Ovary (tissue), 10 donors: ENCODE measurements at places on chromosomes 7 and 10. TPM values are rescaled to one million over a fixed set of nuclear protein-coding genes. Genes with fewer than 3 reads are reported as not detected.

The CTTNBP2 gene
- 10.7 TPM for total RNA-seq

The DRGX gene
- total RNA-seq: not detected

DNA sequence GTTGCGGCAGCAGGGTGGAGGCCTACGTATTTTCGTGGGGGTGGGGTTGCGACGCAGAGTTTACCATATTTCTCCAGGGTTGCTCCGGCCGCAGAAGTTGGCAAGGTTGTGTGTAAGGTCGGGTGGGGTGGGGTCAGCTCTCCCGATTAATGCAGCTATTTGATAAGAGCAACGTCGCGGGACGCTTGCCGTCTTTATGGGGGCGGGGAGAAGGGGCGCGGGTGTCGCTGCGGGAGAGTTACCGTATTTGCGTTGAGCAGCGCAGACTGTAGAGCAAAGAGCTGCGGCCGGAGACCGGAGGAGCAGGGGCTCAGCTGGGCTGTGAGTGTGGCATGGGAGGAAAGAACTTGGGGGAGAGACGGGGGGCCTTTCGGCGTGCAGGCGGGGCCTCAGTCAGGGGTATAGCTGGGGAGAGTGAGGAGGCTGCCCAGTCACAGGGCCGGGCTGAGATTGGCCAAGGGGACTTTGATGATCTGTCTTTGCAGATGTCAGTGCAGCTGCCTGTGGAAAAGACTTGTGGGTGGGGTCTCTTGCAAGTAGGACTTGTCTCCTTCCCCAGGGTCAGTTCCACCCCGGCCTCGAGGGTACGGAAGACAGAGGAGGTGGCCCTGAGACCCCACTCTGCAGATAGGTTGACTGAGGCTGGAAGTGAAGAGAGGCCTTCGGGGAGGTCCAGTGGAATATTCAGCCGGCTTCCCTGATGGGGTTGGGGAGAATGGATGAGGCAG lies 26.6 kb downstream of the ZNF775 start:
- no peaks in the 10 kb centered on the region for H3K36me3 ChIP-seq
- no peak for DNase-seq
- peak overlapping the region; percentile 90 for H3K27ac ChIP-seq

DNA sequence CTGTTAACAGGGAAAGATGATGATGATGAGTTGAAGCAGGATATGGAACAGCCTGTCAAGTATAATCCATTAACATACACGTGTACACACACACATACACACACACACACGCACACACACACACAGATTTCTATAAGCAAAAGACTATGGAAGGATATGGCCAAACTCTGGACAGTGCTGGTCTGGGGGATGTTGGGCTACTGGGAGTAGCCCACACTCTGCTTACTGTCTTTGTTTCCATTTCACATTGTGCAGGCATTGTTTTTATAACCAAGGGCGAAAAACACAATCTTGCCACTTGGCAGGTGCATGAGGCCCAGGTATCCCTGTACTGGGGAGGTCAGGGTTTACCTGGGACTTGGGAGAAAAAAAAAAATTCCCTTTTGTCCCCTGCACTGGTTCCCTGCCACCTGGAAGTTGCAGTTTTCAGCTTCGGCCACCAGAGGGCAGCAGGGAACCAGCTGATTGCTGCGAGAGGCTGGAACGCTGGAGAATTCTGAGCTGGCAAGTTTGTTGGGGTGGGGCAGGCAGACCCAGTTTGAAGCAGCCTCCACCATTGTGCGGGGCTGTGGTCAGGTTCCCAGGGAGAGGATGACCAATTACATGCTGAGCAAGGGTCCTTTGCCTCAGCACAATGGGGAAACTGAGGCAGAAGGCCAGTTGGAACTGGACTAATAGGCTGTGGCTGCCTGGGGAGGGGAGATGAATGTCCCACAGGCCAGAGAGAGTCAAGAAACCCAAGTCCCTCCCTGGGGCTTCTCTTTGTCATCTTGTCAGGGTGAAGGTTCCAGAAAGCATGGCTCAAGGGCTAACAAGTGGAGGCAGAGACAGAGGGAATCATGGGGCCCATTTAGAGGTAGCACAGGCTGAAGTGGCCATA lies 27.3 kb downstream of the PPIF start:
- H3K36me3 ChIP-seq: no peaks in the 10 kb centered on the region
- peak; percentile 84 for DNase-seq
- H3K4me3 ChIP-seq: no peak overlapping the region
- H3K27ac ChIP-seq: no peak overlapping the region

DNA sequence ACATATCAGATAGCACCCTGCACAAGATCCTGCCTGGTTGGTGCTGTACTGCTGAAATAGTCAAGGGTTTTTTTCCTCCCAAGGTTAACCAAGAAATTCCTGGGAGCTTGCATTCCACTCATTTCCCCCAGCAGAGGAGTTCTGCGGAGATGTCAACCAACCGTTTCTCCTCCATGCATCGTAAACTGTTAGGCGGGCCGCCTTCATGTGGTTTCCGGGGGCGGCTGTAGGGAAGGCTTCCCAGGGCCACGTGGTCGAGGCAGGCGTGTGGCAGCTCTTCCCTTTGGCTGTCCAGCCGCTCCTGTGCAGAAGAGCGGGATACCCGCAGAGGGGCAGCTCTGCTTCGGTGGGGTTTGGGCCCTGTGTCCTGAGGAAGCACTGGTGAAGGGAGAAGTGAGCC lies 113.7 kb downstream of the RGS10 start:
- H3K27ac ChIP-seq: no peak overlapping the region
- H3K4me1 ChIP-seq: peaks cover 5% of the 10 kb centered on the region
- DNase-seq: no peak
- no peaks in the 10 kb centered on the region for H3K36me3 ChIP-seq
- no peaks in the 10 kb centered on the region for H3K27me3 ChIP-seq

DNA sequence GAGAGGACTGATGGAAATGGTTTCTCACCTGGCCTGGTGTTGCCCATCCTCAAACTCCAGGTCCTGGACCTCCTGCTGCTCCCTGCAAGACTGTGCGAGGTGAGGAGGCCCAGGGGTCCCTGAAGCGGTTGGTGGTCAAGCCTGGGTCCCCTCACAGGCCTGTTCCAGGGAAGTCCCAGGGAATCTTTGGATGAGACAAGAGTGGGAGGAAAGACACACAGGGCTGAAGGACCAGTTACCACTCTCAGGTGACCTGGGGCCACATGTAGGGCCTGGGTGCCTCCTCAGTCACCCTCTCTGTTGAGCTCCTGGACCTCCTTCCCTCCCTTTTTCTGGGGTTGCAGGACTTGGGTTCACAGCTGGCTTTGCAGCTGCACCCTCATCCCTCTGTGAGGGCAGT lies 42.6 kb upstream of the CXCL12 start:
- no peaks in the 10 kb centered on the region for H3K4me1 ChIP-seq
- H3K4me3 ChIP-seq: no peak overlapping the region
- no peaks in the 10 kb centered on the region for H3K36me3 ChIP-seq
- H3K27ac ChIP-seq: no peak overlapping the region
- H3K27me3 ChIP-seq: no peaks in the 10 kb centered on the region

- H3K27me3 ChIP-seq: no peaks in the 10 kb centered on the region
- no peak overlapping the region for H3K4me3 ChIP-seq
- peak; percentile 38 for DNase-seq
- no peaks in the 10 kb centered on the region for H3K36me3 ChIP-seq
- H3K27ac ChIP-seq: no peak overlapping the region
These were observed 2.8 kb upstream of the BCL7B start for GRCh38 chr7:73560109-73560835.

The SLC29A4 gene
- total RNA-seq: 1.1 TPM

The ATG9B gene
- total RNA-seq: 0.40 TPM

The OPALIN gene
- total RNA-seq: not detected

GRCh38 chr10:103917302-103918052 lies 507 bp downstream of the STN1 start:
- H3K27me3 ChIP-seq: no peaks in the 10 kb centered on the region
- H3K4me1 ChIP-seq: peaks cover 6% of the 10 kb centered on the region
- peak overlapping the region; percentile 84 for H3K4me3 ChIP-seq
- peak; percentile 55 for DNase-seq
- H3K27ac ChIP-seq: peak overlapping the region; percentile 91

The MMP21 gene
- total RNA-seq: 0.60 TPM

DNA sequence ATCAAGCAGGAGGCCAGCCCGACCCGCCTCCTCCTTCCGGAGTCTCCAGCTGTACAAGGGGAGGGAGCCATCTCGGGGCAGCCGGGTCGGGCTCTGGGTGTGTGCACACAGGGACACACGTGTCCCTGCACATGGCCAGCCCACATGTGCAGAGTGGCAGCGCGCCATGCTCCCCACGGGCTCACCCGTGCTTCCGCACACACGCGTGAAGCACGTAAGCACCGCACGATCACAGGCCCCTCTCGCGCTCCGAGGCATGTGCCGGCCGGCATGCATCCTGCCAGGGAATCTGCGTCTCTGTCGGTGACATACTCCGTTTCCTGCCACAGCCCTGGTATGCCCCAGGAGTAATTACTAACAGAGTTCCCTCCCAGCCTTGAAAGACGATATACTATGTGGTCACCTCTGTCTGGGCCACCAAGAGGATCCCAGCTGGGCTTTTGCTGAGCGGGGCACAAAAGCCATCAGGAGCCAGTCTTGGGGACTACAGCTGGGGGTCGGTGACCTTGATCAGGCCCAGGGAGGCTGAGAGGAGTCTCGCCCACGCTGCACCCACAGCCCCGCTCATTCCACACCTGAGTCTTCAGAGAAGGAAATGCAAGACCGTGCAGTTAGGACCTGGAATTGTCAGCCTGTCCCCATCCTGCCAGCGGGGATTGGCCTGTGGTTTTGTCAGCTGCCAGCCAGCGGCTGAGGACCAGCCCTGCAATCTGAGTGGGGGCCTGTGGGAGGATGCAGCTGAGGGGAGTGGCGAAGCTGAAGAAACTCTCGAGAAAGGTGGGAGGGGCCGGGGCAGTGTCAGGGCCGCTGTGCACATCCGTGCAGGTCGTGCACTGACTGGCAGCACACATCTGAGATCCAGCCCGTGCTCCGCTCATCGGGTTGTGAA lies 11.0 kb upstream of the LFNG start:
- H3K27ac ChIP-seq: no peak overlapping the region
- H3K27me3 ChIP-seq: no peaks in the 10 kb centered on the region
- no peaks in the 10 kb centered on the region for H3K4me1 ChIP-seq
- H3K36me3 ChIP-seq: no peaks in the 10 kb centered on the region
- no peak for DNase-seq

- no peak for DNase-seq
- no peaks in the 10 kb centered on the region for H3K27me3 ChIP-seq
- no peak overlapping the region for H3K27ac ChIP-seq
- no peaks in the 10 kb centered on the region for H3K36me3 ChIP-seq
- peaks cover 2% of the 10 kb centered on the region for H3K4me1 ChIP-seq
These were observed 7.0 kb upstream of the CAMK2G start for GRCh38 chr10:73881221-73881919.

The NOC3L gene
- 29.2 TPM for total RNA-seq

The MYL10 gene
- not detected for total RNA-seq

The PNLIP gene
- not detected for total RNA-seq

DNA sequence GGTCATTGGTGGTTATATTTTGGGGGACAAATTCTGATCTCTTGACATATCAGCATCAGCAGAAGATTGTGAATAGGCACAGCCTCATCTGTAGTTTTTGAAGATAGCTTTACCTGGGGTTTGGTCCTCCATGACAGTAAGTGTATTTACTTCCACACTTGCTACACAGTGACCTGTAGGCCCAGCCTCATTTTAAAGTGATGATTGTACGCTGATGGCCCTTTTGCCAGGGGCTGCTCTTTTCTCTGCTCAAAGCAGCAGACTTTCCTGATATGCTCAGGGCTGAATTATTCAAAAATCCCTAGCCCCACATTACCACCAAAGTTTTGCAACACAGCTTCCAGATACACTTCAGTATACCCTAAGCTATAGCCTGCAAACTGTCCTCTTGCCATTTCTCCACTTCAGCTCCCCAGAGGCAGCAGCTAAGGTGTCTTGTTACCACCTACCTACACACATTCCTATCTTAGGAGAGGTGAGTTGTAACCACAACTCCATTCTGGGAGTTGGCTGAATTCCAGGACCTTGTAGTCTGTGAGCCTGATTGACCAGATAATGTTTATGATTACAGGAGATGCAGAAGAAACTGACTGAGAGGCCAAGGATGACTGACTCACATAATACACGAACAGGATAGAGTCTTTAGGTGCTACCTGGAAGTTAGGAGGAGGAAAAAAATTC lies 6.0 kb downstream of the ASB4 start:
- H3K36me3 ChIP-seq: no peaks in the 10 kb centered on the region
- no peak for DNase-seq
- no peak overlapping the region for H3K4me3 ChIP-seq
- H3K27me3 ChIP-seq: no peaks in the 10 kb centered on the region

GRCh38 chr10:52357971-52358370 lies 43.9 kb downstream of the DKK1 start:
- no peak for DNase-seq
- H3K36me3 ChIP-seq: no peaks in the 10 kb centered on the region
- no peak overlapping the region for H3K27ac ChIP-seq
- H3K4me1 ChIP-seq: no peaks in the 10 kb centered on the region

DNA sequence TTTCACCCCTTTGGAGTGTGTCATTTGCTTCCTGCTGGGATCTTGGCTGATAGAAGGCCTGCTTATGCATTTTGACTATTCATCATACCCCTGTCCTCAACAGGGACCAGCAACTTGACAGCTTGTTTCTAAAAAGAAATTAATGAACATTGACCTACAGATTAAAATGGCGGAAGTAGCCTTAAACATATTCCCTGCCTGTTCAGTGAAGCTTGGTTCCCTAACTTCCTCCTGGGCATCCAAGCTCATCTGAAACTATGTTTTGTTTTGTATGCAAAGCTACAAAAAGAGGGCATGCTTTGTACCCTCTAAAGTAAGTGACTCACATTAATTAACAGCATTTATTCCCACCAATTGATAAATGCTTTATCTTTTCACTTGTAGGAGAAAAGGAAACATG lies 26.8 kb upstream of the CDK14 start:
- H3K4me3 ChIP-seq: no peak overlapping the region
- no peaks in the 10 kb centered on the region for H3K4me1 ChIP-seq
- H3K36me3 ChIP-seq: no peaks in the 10 kb centered on the region
- H3K27ac ChIP-seq: no peak overlapping the region
- H3K27me3 ChIP-seq: no peaks in the 10 kb centered on the region

DNA sequence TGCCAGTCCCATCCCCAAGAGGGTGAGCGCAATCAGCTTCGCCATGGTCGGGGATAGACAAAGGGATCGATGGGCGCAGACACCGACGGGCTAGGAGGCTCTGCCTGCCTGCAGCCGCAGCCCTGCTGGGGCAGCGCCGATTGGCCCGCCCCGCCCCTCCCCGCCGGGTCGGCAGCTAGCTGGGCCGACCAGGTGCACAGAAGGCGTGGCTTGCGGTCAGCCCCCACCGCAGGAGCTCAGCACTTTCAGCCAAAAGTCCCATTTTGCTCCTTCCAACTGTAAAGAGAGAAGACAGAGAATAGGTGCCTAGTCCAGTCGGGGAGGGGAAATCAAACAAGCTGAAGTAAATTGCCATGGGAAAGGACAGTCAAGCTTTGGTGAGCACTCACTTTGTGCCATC lies at the start of gene PON1:
Gene PON1 (minus strand): TSS at position 102 of the 400 bp plus-strand sequence. CDS start 57 bp downstream, at position 45.
- no peaks in the 10 kb centered on the region for H3K4me1 ChIP-seq
- no peak within 1 kb of the TSS for H3K27ac ChIP-seq
- no peaks in the 10 kb centered on the region for H3K27me3 ChIP-seq
- H3K4me3 ChIP-seq: no peak within 1 kb of the TSS
- DNase-seq: no peak
- no peaks in the 10 kb centered on the region for H3K36me3 ChIP-seq

GRCh38 chr7:98418636-98419315 lies 17.9 kb upstream of the BAIAP2L1 start:
- no peak overlapping the region for H3K4me3 ChIP-seq
- no peaks in the 10 kb centered on the region for H3K27me3 ChIP-seq
- no peak for DNase-seq
